ENCODE measurements at places on chromosomes 12 and 14. TPM values are rescaled to one million over a fixed set of nuclear protein-coding genes. Genes with fewer than 3 reads are reported as not detected.

GRCh38 chr14:75826599-75826998 is 155.2 kb downstream of the TGFB3 start:
- no peak for DNase-seq

GRCh38 chr12:116650062-116650461 is 87.8 kb downstream of the SPRING1 start:
- DNase-seq = no peak

The DERA gene
- 28.3 TPM for total RNA-seq

DNA sequence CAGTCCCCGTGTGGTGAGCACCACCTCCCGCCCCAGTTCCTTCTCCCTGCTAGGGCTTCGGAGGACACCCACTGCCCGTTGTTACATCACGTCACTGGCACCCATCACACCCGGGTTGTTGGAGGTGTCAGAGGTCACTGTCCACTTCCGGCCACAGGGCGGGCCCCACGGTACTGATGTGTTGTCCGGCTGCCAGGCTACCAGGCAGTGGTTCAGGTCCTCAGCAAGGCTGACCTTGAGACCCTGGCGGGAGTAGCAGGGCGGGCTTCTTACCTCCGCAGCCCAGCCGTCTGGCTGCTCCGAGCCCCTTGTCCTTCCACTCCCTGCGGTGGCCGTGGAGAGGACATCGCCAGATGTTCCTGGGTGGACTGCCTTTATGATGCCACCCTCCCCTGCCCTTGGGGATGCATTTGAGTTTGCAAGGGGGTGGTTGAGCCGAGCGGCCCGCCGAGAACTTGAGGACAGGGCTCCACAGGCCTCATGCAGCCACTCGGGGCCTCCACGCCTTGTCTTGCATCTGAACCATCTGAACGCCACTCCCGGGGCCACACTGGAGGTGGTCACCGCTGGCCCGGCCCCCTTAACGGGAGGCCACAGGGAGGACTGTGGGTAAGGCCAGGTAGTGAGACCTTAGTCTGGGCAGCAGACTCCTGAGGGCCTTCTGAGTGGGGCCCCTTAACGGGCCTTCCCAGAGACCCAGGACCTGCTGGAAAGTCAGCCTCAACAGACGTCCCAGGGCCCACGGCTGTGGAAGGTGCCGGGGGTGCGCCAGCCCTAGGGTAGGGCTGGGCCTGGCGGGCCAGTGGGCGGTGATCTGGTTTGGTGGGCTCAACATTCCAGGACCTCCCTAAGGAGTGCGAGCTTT is 27.1 kb upstream of the PLD4 start:
- DNase-seq = no peak

- DNase-seq = no peak
Measured at GRCh38 chr12:6843118-6843902, 2.6 kb downstream of the GNB3 start.

DNA sequence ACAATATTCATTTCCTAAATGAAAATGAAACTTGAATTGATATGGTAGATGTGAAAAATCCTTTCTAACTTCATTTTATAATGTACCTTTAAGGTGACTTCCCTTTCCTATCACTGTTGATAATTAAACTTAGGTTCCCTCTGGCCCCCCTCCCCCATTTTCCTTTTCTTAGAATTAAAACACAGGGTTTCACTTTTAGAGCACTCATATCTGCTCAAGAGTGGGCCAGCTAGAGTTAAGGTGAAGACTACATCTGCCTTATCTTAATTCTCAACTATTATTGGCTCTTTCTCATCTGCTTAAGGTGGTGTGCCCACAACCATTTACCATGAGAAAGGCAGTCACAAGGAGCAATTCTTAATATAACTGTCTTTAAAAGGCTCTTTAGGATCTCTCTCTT is 49.7 kb downstream of the LIN52 start:
- DNase-seq = peak; percentile 11

- DNase-seq = peak; percentile 7
Measured at GRCh38 chr14:45526715-45527549, 273.9 kb upstream of the MIS18BP1 start.

- DNase-seq = no peak
Measured at GRCh38 chr14:100778951-100779690, 46.8 kb upstream of the MEG3 start.

- no peak for DNase-seq
Measured at GRCh38 chr12:109609342-109609741, 35.7 kb downstream of the MVK start.

Measured in activated CD8-positive, alpha-beta T cell treated with anti-CD3 and anti-CD28 coated beads for 36 hours (primary cell).